ENCODE measurements at places on chromosomes 3 and 15.

- DNase-seq, result no peak
These were observed 212.6 kb upstream of the PLSCR5 start for GRCh38 chr3:146817704-146818103.

GRCh38 chr3:18393906-18394305, 31.2 kb downstream of the SATB1 start:
- DNase-seq, result no peak

GRCh38 chr15:63502137-63502766, 2.1 kb upstream of the USP3 start:
- DNase-seq, result no peak

GRCh38 chr3:73094129-73094528, 32.7 kb downstream of the EBLN2 start:
- no peak for DNase-seq

DNA sequence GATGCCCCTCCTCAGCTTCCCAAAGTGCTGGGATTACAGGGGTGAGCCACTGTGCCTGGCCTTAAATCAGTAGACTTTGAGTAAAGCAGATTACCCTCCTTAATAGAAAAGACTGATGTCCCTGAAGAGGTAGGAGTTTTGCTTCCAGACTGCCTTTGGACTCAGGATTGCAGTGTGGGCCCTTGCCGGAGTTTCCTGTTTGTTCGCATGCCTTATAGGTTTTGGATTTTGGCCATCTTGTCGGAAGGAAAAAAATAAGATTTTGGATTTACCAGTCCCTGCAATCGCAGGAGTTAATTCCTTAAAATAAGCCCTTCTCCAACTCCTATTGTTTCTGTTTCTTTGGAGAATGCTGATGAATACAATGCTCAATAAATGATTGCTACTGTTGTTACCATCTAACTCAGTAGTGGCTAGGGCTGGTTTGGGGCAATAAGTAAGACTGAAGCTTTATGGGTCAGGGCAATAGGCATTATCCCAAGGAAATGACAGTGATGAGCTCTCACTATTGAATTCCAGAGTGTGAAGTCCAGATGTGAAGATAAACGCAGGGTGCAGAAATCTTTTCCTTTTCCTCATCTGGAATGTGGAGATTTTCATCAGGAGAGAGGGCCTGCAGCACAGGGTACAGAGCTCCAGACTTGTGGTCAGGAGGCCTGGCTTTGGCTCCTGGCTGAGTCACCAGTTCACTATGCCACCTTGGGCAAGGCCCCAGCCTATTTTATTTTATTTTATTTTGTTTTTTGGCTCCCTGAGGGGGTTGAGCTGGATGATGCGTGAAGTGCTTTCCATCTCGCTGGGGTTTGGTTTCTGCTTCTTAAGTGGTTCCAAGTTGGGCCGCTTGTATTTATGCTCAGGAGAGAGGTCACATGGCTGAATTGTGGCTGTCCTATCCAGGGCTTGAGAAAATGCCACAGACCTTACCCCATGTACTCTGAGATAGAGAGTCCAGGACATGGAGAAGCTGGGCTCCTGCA, 25.3 kb downstream of the FOXL2 start:
- no peak for DNase-seq

DNA sequence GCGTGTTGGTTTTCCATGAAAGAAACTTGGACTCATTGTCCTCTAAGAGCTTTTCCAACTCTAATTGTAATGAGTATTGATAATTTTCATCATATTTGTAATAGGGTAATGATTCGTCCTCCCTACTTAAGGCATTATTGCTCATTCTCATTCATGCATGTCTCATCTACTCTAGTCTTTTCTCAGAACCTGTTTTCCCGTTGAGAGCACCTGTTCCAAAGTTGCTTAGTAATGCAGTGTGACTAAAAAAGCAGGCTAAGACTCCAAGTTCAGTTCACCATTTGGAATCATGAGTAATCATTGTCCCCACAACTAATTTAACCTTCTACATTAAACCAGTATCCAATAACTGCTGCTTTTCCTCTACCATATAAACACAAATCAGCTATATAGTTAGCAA, 84.0 kb downstream of the FILIP1L start:
- no peak for DNase-seq

DNA sequence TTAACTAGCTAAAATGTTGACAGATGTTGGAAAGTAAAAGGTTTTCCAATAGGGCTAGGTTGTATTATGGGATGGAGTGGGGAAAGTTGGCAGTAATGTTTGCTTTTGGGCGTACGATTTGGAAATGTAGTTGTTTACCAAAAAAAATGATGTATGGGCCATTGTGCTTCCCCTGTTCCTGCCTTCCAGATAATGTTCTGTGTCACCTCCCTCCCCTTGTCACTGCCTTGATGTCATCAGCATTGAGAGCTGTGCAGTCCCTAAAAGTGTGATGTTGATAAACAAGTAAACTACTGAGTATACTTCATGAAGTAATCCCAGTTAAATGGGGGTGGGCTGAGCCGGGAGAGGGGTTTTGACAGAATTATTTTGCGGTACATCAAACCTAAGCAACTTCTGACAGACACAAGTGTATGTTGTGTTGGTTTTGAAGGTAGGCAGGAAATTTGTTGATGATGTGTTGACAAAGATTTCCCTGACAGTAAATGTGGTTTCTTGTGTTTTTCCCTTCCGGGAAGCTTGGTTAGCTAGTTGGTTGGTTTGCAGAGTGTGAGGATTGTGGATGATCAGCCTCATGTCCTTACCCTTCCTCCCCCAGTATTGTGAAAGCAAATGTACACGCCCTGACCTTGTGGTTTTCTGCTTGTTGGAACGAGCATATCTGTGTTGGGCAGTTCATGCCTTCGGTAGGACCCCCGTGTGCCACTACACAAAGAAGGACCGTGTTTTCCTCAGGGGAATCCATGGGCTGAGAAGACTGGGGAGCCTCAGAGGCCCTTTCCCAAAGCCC, 87.3 kb downstream of the PGPEP1L start:
- no peak for DNase-seq

GRCh38 chr15:43215961-43216360, 4.9 kb downstream of the EPB42 start:
- DNase-seq, result no peak

GRCh38 chr3:66762916-66763693, 235.0 kb upstream of the KBTBD8 start:
- no peak for DNase-seq

DNA sequence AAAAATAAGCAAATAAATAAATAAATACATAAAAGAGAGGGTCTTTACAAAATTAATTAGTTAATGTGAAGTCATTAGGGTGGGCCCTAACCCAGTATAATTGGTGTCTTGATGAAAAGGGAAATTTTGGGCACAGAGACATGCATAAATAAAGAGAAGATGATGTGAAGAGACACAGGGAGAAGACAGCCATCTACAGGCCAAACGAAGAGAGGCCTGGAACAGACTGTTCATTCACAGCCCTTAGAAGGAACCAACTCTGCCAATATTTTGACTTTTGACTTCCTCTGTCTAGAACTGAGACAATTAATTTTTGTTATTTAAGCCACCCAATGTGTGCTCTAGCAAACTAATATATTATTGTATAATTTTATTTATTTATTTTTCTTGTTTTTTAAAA, 29.6 kb upstream of the SELENOK start:
- DNase-seq, result no peak

- no peak for DNase-seq
These were observed 50.2 kb downstream of the AKAP13 start for GRCh38 chr15:85430406-85431204.

DNA sequence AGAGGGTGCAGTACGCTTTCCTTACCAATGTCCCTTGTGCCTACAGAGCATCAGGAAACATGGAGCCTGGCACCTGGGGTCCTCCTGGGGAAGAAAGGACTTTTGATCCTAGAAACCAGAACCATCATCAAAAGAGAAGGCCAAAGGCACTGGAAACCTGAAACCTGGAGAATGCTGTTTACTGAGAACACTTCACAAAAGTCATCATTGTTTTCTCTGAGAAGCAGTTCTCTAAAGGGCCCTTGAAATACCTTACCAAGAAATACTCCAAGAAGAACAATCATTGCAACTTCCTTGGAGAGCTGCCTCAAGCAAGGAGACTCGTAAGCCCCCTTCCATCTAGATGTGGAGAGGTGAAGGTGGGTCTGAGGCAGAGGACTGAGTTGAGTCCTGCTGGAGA, 66.0 kb downstream of the TLE3 start:
- no peak for DNase-seq

GRCh38 chr3:107739227-107739626, 216.5 kb downstream of the BBX start:
- DNase-seq, result no peak

DNA sequence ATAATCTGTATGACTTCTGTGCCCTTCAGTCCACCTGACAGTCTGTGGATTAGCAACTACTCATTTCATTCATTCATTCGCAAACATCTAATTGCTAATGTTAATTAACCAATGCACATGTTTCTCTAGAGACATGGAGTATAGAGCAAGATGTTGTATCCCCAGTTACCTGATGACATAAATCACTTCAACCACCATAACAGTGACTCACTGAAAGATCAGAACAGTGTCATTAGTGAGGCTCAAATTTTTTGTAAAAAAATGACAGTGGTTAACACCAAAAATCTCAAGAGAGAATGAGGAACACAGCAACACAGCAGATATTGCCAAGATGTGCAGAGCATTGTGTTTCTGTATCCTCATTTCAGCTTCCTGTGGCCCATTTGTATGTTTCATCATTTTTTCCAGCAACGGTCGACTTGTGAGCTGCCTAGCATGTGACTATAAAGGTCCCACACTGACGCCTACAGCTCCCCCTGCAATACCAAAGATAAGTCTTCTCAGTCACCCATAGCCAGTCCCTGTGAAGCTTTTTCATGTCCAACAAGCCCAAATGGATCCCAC, 3.7 kb upstream of the PLD1 start:
- peak; percentile 7 for DNase-seq

DNA sequence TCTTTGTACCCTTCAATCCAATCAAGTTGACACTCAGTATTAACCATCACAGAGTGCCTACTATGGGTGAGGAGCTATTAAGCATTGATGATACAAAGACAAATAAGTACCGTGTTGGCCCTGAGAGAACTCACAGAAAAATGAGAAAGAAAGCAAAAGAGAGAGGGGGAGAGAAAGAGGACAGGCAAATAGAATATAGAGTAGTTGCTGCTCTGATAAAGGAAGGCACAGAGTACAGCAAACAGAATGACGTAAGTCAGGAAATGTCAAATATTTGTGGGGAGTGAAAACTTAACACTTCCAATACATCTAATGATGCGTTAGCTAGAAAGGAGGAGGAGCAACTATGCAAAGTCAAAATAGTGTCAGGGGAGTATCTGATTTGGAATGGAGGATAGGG, 320.6 kb upstream of the KCNH8 start:
- no peak for DNase-seq

DNA sequence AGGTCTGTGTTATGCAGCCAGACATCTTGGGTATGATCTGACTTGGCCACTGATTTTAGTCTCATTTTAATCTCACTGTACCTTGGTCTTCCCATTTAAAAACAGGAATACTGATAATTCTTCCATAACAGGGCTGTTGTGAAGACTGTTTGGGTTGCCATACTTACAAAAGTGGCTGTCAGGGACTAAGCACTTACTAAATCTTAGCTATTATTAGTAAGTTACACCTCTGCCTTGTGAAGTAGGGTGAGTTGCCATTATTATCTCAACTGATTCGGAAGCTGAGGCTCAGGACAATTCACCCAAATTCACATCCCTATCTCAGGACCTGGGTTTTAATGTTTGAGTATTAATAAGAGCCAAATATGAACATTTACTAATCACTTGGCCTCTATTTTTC, 12.7 kb downstream of the ZNF385D start:
- no peak for DNase-seq

DNA sequence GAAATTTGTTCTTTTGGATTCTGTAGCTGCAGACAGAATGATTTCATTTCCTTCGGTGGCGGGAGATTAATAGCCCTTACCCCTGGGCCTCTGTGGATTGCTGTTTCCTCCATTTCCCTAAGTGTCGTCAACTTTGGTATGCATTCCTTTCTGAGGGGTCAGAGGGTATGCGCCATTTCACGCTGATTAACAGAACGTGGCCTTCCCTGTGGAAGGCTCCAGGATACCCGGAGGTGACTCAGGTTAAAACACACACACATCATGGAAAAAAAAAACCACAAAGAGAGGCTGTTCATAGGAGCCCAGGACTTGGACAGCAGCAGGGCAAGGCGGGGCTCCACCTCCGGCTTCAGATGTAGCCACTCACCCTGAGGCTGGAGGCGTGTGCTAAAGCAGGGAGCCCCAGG, 51.9 kb downstream of the EPHB1 start:
- DNase-seq, result no peak

DNA sequence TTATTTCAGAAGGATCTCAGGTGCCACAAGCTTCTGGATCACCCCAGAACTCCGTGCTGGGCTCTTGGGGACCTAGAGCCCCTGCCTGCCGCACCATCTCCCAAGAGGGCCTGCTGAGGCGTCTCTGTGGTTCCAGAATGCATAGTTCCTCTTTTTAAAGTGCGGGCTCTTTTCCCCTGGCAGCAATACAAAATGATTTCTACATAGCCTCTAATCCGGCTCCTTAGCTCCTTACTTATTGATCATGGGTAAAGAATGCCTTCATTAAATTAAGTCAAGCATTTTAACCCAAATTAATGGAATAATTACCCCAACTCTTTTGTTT, 121.9 kb downstream of the ATP10A start:
- DNase-seq, result no peak

DNA sequence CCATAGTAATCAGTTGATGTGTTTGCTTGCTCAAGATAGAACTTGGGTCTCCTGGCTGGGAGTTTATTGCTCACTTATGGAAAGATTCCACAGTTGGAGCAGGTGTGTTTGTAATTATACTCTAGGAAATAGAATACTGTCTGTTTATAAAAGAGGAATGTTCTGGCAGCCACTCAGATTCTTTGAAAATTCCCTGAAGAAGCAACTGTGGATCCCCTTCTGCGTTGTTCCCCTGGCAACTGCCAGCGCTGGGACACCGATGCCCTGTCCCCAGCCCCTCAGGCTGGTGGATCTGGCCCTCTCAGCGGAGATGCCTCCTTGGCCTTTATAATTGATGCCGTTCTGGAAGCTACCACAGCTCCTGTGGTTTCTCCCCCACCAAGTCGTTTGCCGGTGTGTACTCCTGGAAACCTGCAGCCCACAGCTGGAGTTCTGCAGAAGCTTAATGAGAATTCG, 225.9 kb downstream of the ITPR1 start:
- no peak for DNase-seq

- no peak for DNase-seq
These were observed 291.6 kb upstream of the CBLB start for GRCh38 chr3:106160396-106160795.

DNA sequence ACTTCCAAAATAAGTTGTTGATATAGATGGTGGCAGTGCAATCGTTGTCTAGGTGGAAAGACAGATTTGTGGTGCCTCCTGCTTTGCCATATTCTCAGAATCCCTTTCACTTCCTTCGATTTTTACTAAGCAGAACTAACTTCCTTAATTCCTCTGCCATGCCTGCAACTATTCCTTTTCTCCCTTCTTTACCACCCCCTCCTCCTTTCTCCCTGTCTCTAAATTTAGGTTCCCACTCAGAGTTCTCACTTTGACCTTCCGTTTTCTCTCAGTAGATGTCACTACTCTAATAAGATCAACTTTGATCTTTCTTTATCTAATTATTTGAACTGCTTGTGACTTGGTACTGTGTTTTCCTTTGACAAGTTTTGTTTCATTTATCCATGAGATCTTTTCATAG, 351.2 kb downstream of the LPP start:
- no peak for DNase-seq

All from stimulated activated CD8-positive, alpha-beta memory T cell treated with anti-CD3 and anti-CD28 coated beads, Interleukin-12 subunit alpha, Interleukin-12 subunit beta, amount 100 ng/mL, for 1 hour (primary cell).